ENCODE measurements at places on chromosomes 5 and 9.

DNA sequence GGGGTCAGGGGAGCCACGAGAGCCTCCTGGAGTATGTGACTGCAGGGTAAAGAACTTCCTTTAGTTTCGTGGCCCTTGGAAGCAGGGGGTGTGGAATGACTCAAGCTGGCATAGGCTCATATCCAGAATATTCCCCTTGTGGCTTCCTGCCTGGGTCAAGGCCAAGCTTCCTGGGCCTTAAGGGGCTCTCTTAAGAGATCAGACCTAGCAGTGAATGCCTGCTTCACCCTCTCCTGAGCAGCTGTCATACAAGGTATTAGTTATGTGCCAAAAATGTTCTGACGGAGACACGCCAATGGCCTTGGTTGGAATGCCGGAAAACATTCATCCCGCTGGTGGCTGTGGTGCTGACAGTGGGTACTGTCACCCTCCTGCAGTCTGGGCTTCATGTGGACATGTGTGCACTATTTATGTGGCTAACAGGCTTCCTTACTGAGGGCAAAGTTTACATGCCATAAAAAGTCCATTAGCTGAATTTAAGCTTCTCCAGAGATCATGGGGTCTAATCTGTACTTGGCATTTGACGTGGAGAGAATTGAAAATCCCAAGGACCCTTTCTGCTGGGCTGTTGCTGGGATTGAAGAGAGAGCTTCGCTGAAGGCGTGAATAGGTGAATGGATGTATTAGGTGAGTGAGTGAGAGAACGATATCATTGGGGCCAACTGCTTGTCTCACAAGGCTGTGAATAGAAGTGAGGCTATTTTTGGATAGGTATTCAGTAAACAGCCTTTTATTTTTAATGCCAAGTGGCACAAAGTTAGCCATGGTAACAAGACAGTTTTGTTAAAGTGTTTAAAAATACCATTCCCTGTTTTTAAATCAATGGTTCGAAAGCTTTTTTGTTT is 156.8 kb downstream of the MACROH2A1 start:
- DNase-seq, result no peak

GRCh38 chr9:4197548-4197947 is 102.3 kb downstream of the GLIS3 start:
- DNase-seq, result no peak

DNA sequence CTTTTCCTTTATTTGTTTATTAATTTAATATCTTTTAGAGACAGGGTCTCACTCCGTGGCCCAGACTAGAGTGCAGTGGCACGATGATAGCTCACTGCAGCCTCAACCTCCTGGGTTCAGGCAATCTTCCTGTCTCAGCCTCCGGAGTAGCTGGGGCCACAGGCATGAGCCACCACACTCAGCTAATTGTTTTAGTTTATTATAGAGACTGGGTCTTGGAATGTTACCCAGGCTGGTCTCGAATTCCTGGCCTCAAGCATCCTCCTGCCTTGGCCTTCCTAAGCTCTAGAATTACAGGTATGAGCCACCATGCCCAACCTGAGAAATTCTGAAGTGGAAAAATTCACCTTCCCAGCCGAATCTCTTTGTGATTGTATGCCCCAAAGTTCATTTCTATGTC is 139.4 kb upstream of the SLC12A2 start:
- no peak for DNase-seq

- no peak for DNase-seq
Measured at GRCh38 chr5:66415208-66415607, 181.0 kb upstream of the MAST4 start.

- DNase-seq, result no peak
Measured at GRCh38 chr9:133089271-133089671, 27.5 kb downstream of the CEL start.

- DNase-seq, result no peak
Measured at GRCh38 chr9:68896486-68896885, 117.4 kb downstream of the PRKACG start.

DNA sequence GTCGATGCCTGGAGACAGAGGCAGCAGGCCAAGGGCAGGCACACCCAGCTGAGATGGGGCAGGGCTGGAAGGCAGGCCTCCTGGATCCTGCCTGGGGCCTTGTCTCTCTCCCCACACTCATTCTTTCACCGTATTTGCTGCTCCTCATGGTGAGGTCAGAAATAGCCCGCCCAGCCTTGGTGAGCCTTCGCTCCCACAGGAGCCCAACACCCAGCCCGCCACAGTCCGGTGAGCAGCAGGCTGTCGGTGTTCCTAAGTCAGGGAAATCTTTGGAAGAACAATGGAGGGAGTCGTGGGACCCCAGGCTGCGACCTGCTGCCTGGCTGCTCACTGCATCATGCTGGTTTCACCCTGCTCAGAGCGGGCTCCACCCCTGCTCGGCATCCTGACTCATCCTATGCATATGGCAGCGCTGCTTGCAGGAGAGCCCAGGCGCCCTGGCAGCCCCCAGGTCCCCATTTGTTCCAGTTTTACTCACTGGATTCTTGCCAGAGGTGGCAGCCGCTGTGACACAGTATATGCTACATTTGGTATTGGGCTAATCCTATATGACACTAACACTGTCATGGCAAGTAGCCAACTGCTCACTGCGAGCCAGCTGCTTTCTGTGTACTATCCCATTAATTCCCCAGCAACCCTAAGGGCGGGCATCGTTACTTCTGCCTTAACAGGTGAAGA is 53.2 kb upstream of the NCS1 start:
- DNase-seq, result no peak

DNA sequence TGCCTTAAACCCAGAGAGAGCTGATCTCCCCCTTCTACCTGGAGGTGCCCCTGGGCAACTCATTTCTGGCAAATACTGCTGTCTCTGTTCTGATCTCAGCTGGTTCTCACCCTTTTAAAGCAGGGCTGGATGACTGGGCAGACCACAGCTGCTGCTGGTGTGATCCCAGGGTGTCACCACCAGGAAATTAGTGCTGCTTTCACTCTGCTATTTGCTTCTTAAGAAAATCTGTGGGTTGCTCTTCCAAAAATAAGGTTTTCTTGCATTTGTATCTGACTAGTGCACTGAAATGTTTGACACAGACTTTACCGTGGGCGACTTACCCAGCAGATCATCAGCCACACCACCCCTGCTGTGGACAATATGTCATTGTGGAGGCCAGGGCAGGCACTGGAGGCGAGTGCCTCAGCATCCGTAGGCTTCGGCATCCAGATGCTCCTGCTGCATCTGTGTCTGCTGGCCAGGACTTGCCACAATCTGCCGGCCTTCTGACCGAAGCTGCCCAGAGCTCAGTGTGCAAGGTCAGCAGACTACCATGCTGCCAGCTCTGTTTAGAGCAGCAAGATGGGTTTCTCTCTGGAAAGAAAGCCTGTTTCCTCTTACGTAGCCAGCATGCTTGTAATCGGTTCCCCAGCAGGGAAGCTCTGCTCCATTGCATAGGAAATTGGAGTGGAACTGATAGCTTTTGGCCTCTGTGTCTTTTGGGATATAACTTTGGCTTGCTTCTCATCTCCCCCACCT is 13.6 kb downstream of the ARHGAP26 start:
- no peak for DNase-seq

DNA sequence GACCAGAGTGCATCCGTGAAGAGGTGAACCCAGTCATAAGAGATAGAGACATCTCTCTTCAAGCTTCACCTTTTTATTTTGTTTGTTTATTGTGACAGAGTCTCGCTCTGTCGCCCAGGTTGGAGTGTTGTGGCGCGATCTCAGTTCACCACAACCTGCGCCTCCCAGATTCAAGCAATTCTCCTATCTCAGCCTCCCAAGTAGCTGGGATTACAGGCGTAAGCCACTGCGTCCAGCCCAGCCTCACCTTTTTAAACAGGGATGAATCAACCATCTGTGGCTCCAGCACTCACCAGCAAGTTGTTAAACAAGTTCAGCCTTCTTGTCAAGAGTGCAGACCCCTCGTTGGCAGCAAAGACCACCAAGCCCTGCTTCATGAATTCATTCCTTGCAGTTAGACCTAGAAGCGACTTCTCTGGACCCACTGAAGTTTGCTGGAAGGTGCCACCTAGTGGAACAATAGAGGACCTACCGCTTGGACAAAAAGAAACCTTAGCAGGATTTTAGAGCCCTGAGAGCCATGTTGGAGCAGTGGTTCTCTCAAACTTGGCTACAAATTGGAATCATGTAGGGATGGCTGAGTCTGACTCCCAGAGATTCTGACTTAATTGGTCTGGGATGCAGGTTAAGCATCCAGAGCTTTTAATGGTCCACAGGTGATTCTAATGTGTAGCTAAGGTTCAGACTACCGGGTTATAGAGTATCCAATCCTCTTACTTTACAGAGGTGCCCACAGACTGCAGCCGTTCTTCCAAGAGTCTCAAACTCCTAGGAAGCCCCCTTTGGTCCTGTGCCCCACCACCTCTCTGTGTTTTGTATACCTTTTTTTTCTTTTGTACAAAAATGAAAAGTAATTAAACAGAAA is 10.5 kb upstream of the GALNT10 start:
- DNase-seq, result no peak

DNA sequence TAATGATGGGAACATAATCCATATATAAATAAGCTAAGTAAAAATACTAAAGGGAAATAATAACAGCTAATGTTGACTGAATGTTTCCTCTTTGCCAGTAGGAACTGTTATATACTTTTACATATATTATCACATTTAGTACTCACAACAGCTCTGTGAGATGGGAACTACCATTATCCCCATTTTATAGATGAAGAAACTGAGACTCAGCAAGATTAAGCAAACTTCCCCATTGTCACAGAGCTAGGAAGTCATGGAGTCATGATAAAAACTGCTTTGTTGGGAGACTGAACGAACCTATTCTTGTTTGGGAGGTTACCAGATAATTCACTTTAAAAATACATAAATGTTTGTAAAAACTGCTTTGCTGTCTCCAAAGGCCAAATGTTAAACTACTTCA is 23.4 kb downstream of the WNT8A start:
- no peak for DNase-seq

GRCh38 chr9:137367506-137368430 is 55.2 kb downstream of the EXD3 start:
- no peak for DNase-seq

DNA sequence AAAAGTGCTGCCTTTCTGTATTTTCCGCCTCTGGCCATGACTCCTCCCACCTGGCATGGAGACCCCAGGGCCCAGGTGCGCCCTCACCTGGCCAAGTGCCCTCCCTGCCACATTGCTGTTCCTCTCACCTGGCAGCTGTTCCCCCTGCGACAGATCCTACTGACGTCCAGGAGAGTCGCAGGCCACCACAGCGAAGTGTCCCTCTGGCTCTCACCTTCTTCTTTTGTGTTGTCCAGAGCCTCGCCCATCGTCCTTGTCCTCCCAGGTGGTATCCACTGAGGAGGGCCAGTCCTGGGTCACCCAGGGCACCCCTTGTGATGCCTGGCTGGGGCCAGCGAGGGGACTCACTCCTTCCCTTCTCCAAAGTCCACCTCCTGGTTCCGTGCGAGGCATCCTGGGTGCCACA is 2.6 kb downstream of the NKD2 start:
- DNase-seq, result no peak

DNA sequence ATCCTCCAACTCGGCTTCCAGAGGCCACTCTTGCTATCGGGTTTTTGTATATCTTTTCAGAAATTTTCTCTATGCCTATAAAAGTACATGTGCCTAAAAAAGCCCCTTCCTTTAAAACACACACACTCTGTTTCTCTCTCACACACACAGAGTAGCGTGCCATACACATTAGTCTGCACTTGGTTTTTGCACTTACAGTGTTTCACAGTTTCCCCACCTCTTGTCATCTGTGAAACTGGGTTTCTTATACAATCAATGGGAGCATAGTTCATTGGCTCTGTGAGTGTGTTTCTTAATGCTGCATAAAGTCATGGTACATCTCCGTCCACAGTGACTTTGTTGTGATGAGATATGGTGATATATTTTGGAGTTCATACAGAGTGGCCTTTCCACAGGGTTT is 664 bp upstream of the IGFBPL1 start:
- DNase-seq, result no peak

GRCh38 chr9:134181648-134182034 is 17.3 kb upstream of the RNU6ATAC start:
- DNase-seq, result no peak

DNA sequence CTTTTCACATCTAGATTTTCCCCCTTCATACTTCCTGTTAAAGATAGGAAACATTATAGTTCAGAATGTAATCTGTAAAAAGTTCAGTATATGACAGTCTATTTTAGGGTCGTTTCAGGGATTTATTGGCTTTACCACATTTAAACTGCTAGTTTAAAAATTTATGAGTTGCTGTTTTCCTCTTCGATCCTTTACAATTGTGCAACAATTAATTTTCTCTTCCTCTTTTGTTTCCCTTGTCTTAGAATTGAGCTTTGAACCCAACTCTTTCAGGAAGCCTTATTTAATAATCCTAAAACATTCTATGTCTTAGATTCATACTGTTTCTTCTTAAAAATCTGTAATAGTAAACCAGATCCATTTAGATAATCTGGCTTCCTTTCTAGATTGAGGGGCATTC is 16.4 kb downstream of the ZSWIM6 start:
- DNase-seq, result no peak

GRCh38 chr5:61505281-61505680 is 173.2 kb downstream of the ZSWIM6 start:
- DNase-seq, result no peak

GRCh38 chr9:21031808-21032183 is 356 bp upstream of the HACD4 start:
- DNase-seq, result no peak

Data from stimulated activated CD4-positive, alpha-beta T cell treated with anti-CD3 and anti-CD28 coated beads, Interleukin-1b, Interleukin-23, amount 100 ng/mL, for 1 hour (primary cell).